ENCODE measurements at places on chromosomes 4 and X.

DNA sequence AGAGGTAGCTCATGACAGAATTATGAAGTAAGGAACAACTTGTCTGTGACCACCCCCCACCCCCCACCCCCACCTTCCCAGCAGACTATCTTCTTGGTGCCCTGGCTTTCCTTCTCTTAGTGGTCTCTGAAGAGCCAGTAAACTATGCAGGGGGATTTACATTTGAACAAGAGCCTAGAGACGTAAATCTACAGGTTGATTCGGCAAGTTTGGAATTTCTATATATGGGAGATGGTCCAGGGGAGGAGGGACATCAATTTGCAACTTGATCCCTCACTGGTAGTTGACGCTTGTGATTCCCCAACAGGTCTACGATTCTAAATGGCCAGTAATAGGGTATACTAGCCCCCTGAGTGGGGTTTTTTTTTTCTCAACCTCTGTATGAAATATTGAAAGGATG lies 36.7 kb downstream of the IL13RA1 start:
- no peak for DNase-seq

GRCh38 chr4:80921441-80921840 lies 109.1 kb upstream of the BMP3 start:
- DNase-seq: no peak

- no peak for DNase-seq
These were observed 46.5 kb upstream of the NKAP start for GRCh38 chrX:119989905-119990555.

GRCh38 chr4:122329876-122330565 lies 48.8 kb upstream of the ADAD1 start:
- no peak for DNase-seq

GRCh38 chrX:47191331-47191730 lies 2.3 kb upstream of the UBA1 start:
- peak; percentile 24 for DNase-seq

DNA sequence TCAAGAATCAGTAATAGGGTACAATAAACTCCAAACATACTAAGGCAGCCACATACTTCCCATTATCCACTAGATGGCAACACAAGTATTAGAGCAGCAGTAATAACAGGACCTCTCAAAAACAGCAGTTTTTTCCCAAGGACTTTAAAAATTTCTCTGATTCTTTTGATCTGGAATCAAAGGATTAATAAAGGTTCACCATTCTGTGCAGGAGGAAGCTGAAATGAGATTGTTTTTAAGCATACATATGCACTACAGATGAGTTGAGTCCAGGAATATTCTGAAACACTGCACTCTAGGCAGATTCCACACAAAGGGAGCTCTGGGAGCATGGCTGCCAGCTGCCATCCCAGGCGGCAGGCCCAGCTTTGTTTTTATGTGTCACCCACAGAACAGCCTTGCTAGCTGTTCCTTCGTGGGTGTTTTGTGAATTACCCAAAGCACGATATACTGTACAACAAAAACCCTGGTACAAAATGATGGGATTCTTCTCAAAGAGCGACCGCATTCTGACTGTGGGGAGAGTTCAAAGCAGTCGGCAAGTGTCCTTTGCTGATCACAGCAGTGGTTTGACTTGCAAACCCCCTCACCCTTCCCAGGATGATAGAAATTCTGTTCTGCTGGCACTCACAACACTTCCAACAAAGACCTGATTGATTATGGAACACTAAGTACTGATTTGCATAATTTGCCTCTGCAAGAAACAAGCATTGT lies 61.0 kb downstream of the STX18 start:
- no peak for DNase-seq

DNA sequence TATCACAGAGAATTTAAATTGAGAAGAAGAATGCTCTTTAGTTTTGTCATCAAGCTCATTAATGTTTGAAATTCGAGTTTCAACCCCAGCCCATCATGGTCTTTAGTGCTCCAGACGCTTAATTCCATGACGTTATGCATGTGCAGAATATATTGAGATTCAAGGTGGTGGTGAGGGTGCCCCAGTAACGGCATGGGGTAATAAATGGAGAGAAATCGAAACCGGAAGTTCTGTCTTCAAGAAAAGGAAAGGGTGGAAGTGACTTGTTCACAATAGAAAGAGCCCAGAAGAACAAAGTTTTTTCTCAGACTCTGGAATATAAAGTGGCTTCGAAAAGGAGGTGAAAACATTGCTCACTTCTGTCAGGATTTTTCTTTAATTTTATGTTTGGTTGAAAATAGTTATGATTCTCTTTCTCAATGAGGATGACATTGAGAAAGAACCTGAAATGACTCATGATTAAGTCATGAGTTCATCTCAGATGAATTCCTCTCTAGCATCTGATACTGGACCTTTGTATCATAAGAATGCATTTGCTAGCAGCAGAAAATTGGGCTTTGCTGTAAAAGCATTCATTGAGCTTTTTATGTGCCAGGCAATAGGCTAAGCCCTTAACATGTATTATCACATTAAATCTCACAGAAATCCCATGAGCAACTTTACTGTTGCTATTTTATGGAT lies 779 bp upstream of the DDX60L start:
- DNase-seq: peak; percentile 41

GRCh38 chr4:168153596-168154440 lies 61.5 kb downstream of the ANXA10 start:
- peak; percentile 23 for DNase-seq

- no peak for DNase-seq
These were observed 89.5 kb downstream of the KDR start for GRCh38 chr4:55035892-55036291.

- no peak for DNase-seq
These were observed 6.3 kb upstream of the RTL5 start for GRCh38 chrX:72137846-72138495.

DNA sequence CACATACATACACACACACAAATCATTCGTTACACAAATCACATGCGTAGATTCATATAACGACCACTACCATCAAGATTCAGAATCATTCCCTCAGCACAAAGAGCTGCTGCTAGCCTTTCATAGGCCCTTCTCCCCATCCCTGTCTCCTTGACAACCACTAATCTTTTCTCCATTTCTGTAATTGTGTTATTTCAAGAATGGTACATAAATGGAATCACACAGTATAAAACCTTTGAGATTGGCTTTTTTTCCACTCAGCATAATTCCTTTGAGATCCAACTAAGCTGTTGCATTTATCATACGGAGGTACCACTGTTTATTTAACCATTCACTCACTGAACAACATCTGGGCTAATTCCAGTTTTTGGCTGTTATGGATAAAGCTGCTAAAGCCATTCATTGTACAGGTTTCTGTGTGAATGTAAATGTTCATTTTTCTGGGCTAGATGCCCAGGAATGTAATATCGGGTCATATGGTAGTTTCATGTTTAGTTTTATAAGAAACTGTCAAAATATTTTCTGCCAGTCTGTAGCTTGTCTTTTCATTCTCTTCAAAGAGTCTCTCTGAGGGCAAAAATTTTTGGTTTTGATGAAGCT lies 64.1 kb downstream of the USP11 start:
- no peak for DNase-seq

DNA sequence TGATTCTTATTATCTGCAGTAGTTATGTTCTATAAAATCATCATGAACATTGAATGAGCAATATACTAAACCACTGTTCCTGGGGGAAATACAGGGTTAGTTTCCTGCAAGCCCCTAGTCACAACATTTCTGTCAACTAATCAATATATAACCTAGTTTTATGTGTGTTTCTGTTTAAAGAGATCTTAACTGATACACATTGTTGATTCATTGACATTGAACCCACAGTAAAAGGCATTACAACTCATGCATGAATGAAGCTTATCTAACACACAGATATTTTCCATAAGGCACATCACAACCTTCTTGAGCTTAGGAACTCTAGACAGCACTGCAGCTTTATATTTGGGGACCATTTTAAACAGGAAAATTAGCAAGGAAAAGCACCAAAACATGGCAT lies 134.2 kb downstream of the CAMK2D start:
- DNase-seq: no peak

GRCh38 chrX:137915466-137915865 lies 349.5 kb downstream of the ZIC3 start:
- DNase-seq: no peak

- no peak for DNase-seq
These were observed 141.6 kb downstream of the HS3ST1 start for GRCh38 chr4:11287055-11287454.

DNA sequence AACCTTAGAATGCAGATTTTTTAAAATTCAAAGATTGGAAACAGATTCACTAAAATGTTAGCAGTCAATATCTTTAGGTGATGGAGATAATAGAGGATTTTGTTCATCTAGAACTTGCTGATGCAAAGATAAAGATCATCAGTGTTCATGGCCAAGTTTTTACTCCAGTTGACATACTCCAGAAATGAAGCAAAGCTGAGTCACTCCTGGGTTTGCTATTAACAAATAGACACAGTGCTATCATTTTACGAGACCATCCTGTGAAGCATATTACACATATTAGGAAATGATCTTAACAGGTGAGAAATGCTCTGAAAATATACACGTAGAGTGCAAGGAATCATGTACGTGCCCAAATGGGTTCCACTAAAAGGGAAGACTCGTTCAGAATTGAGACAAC lies 170.6 kb upstream of the FAM9B start:
- DNase-seq: no peak

DNA sequence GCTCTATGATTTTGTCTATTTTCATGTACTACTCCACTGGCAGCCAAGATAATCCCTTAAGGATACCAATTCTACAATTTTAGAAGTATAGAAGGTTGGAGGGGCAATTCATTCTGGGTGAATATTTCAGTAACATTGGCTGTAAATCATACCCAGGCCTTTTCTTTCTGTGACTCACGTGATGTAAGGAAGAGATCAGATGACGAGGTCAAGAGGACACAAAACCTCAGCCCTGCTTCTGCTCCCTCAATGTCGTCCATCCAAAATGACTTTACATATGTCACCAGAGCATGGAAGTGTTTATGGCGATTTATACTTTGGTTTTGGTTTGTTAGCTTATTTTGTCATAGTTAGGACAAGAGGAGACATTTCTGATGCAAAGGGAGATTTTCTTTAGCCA lies 70.7 kb upstream of the SLC4A4 start:
- DNase-seq: no peak

DNA sequence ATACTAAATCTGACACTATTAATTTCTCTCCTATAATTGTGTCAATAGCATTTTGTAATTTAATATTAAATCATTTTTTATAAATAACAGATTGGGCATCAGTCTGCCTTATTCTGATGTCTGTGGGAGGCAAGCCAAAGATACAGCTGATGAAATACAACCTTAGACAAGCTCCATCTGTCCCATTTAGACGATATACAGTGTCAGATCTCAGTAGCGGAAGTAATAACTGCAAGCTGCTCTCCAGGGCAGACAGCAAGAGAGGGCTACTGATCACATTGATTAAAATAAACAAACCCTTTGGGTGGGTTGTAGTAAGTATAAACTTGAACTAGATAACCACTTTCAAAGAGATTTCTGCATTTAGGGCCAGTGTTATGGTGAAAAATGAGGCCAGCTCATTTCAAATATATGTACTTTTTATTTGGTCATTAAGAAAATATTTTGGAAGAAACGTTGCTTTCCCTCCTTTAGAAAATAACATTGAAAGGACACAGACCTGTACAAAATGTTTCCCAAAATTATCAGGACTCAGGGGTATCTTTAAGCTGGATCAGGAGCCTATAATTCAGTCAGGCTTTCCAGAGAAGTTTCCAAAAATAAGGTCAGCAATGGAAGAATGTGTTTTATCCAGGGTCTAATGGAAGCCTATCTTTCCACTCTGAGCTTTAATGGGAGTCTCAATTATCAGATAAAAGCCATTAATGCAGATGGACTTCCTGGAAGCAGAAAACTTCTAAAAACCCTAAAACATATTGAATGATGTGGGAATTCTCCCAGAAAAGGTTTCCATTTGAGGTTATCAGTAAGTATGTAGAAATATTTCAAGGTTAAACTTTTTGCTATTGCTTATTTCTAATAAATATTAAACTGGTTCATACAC lies 1028.8 kb upstream of the IGFBP7 start:
- no peak for DNase-seq

DNA sequence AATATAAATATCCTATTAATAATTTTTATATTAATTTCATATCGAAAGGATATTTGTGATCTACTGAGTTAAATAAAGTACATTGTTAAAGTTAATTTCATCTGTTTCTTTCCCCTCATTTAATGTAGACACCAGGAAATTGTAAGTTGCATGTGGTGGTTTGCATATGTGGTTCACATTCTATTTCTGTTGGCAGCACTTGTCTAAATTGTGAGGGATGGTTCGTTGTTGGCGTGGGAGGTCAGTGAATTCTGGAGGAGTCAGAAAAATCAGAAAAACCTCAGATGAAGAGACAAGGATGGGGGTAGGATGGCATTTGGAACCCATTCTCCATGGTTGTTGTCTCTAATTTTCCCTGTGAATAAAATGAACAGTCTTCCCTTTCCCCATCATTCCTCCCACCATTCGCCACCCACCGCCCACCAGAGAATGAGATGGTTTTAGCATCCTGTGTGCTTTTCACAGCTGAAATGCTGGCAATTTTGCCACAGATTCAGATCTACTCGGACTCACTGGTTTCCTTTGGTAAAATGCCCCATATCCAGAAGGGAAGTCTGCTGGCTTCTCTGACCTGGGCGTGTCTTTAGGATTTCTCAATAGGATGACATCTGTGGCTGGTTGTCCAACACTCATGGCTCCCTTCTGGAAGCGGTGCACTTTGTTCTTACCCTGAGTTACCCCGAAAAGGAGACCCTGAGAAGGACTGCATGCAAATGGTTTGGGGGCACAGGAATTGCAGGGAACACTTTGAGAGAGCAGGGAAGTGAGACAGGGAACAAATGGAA lies 52.3 kb downstream of the LGI2 start:
- DNase-seq: no peak

DNA sequence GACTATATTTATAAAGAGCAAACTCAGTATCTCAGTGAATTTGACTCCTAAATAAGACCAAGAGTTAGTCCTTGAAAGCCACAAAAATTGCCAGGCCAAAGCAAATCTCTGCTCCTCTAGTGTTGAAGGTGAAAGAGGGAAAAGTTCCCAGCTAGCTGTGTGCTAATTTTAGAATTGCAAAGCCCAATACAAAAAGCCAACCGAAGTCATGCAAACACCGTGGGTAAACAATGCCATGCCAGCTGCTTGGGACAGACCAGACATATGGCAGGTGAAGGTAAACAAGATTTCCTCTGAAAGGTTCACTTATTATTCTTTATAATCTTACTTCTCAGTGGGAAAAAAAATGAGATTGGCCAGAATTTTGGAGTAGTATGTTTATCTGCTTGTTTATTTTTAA lies 80.5 kb upstream of the LNX1 start:
- DNase-seq: no peak

- DNase-seq: no peak
These were observed 55.5 kb upstream of the PROM1 start for GRCh38 chr4:16139066-16139945.

- no peak for DNase-seq
These were observed 12.1 kb upstream of the TRIML2 start for GRCh38 chr4:188121530-188121929.
